ENCODE measurements at places on chromosomes 4 and X. TPM values are rescaled to one million over a fixed set of nuclear protein-coding genes. Genes with fewer than 3 reads are reported as not detected.

- DNase-seq = no peak
Measured at GRCh38 chrX:116272322-116272721, 101.8 kb downstream of the AGTR2 start.

EIF2S3 gene
- polyA plus RNA-seq = 170 TPM

DNA sequence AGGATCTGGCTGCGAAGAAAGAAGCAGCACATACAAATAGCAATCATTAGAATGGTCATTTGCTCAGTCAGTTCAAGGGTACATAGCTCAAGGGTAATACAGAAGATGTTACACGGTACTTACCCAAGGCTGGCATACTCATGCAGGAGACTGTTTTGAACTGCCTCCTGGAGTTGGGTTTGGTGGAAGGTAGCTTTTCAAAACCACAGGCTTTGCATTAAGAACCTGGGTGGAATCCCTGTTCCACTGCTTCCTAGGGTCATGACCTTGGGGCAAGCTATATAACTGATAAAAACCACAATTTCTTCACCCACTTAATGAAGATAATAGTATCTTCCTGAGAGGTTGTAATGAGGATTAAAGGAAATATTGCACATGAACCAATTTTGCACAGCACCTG lies 36.5 kb downstream of the TBC1D9 start:
- no peak for DNase-seq

SULT1B1 gene
- polyA plus RNA-seq = 1.9 TPM

DNA sequence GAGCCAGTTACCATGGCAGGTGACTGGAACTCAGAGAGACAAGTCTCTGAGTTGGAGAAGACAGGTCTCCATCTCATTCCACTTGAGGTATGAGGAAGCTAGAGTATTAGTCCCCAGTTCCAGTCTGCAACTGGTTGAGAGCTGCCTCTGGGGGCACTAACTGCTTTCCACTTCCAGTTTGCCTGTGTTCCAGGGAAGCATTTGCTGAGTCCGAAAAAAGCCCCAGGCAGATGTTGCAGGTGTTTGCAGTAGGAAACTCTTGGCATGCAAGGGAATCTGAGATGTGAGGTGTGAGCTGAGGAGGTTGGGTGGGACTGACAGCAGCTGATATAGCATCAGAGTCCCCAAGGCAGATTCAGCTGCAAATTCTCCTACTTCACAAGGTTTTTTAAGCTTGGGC lies 272.2 kb upstream of the CASK start:
- DNase-seq = no peak

GRCh38 chr4:33923469-33923868 lies 2320.8 kb downstream of the ARAP2 start:
- DNase-seq = no peak

DNA sequence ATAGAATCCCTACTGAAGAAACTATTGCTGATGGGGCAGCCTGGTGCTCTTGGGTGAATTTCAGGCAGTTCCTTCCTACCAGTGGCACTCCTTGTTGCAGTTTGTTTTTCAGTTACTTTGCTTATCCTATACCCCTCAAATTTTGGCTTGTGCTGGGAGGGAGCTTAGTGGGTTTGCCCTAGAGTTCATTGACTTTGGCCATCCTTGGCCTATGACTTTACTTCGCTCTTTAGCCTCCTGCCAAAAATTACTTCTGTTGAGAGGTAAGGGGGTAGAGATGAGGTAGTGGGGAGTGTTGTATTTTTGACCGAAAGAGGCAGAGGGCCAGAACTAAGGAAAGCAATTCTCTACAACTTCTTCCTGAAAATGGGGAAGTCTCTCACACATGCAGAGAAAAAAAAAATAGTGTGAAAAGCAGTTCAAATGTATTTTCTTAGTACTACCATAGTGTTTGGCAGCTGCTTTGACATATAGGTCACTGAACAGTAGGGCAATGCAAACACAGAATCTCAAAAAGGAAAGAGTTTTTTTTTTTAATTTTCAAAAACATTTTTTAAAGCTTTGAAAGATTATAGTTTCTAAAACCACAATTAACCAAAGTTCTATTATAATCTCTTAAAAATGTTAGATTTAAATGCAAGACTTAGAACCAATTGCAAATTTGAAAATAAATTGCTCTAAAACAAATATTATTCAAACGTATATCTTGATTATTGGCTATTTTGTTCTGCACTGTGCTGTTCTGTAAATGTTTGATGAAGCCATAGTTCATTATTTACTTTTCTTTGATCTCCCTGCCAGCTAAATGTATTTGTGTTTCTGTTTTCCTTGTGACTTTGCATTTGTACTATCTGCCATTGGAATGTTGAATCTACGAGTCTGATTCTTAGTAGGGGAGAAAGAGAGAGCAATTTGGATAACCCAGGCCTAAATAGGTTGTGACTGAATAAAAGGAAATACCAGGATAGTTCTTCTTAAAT lies 73.6 kb downstream of the DCK start:
- no peak for DNase-seq

ZNF674 gene
- 5.2 TPM for polyA plus RNA-seq

DNA sequence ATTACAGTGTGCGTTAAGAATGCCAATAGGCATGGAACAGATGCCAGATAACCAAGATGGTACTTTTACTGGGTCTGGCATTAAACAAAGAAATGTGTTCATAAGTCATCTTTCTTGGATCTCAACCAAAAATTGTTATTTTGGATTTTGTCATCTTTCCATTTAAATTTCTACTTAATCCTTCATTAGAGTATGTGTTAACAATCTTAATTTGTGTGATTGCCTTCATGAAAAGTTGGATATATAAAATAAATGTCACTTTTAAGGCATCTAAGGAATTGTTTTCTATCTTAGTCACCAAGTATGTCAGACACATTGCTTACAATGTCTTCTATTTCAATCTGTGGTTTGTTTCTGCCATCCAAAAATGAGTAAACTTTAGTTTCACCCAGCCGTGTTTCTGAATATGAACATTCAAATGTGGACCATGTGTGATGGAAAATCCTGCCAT lies 87.5 kb downstream of the PALLD start:
- no peak for DNase-seq

GPR34 gene
- polyA plus RNA-seq = 8.1 TPM

- no peak for DNase-seq
Measured at GRCh38 chr4:88381123-88381522, 2.5 kb downstream of the HERC6 start.

TEX13C gene
- not detected for polyA plus RNA-seq

DNA sequence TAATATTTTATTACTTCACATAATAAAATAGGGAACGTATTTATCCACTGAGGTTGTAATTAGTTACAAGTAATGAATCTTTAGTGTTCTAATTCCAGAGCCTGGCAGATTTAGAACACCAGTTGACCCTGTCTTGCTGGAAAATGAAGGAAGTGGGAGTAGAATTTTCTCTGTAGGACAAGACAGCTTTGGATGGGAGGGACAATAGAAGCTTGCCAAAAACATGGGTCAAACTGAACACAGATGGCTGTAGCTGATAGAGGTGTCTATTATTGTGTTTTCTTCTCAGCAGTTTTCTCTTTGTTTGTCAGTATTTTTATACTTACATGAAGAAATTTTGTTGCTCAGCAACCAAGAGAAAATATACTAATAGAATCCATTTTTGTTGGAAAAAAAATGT lies 20.2 kb downstream of the FAT4 start:
- DNase-seq = no peak

- no peak for DNase-seq
Measured at GRCh38 chrX:102976286-102976685, 39.2 kb downstream of the RAB40AL start.

GRCh38 chr4:2689825-2690700 lies 66.1 kb downstream of the TNIP2 start:
- DNase-seq = no peak

DNA sequence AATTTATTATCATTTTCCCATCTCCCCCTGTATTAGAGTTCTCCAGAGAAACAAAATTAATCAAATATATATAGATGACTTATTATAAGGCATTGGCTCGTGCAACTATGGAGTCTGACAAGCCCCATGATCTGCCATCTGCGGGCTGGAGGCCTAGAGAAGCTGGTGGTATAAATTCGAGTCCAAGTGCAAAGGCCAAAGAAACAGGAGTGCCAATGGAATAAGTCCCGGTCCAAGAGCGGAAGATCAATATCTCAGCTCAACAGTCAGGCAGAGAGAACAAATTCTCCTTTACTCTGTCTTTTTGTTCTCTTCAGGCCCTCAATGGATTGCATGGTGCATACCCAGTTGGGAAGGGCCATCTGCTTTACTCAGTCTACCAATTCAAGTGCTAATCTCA lies 178.8 kb downstream of the NWD2 start:
- DNase-seq = no peak

GRCh38 chr4:114040319-114041116 lies 61.1 kb upstream of the ARSJ start:
- DNase-seq = no peak

GRCh38 chrX:99705701-99706100 lies 704.4 kb downstream of the PCDH19 start:
- no peak for DNase-seq

GRCh38 chrX:30270639-30271038 lies 23.7 kb downstream of the MAGEB1 start:
- no peak for DNase-seq

FGB gene
- polyA plus RNA-seq = not detected

GRCh38 chr4:53315300-53315699 lies 50.6 kb downstream of the SCFD2 start:
- no peak for DNase-seq

DNA sequence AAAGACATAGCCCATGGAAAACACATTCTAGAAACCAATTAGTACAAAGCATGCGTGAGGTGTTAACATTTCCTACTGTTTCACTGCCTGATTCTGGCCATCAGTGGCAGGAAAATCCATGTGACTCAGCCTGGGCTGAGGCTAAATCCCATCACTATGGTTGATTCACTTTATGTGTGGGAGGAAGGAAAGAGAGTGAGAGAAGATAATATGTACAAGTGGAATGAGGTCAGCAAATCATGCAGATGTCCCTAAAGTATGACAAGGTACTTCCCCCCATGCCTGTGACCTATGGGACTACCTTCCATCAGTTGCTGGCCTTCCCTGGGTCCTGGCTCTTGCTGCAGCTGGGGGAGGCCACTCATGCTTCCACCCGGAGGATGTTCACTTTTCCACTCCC lies 64.2 kb upstream of the MAP3K15 start:
- DNase-seq = no peak

HTR2C gene
- polyA plus RNA-seq = 0.18 TPM

DNA sequence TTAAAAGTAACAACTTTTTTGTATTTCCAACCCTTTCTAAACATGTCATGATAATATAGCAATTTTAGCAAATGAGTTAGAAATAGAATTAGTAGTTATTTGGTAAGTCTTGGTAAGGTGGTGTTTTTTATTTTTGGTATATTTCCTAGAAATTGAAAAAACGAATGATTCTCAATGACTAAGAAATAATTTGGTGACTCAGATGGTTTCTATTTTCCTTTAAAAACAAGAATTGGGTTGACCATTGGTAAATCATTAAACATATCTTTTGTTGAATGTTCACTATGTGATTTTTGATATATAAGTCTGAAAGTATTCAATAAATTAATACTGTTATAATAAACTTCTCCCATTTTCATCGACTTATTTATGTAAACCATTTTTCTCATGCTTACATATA lies 206.2 kb upstream of the BANK1 start:
- DNase-seq = no peak

- no peak for DNase-seq
Measured at GRCh38 chrX:47221756-47222155, 3.3 kb downstream of the CDK16 start.

- peak; percentile 14 for DNase-seq
Measured at GRCh38 chr4:103934178-103934789, 214.5 kb upstream of the TACR3 start.

GRCh38 chr4:2944586-2945526 lies 18.4 kb downstream of the NOP14 start:
- DNase-seq = no peak

SERPINA7 gene
- not detected for polyA plus RNA-seq

CNGA1 gene
- 1.1 TPM for polyA plus RNA-seq

DNA sequence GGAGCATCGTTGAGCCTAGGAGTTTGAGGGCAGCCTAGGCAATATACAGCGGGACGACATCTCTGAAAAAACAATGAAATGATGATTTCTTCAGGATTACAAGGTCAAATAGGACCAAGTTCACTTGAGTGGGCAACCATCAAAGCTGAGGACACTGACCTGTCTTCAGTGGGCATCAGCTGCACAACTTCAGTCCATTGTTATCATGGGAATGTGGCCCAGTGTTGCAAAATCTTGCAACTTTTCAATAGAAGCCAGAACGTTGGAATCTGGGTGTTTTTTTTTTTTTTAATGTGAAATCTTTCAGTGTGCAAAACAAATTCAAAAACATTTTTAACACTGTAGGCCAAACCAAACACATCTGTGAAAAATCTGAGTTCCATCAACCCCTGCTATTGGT lies 155.4 kb upstream of the PLAC1 start:
- no peak for DNase-seq

HS3ST1 gene
- polyA plus RNA-seq = 3.1 TPM

FATE1 gene
- 0.36 TPM for polyA plus RNA-seq

DNA sequence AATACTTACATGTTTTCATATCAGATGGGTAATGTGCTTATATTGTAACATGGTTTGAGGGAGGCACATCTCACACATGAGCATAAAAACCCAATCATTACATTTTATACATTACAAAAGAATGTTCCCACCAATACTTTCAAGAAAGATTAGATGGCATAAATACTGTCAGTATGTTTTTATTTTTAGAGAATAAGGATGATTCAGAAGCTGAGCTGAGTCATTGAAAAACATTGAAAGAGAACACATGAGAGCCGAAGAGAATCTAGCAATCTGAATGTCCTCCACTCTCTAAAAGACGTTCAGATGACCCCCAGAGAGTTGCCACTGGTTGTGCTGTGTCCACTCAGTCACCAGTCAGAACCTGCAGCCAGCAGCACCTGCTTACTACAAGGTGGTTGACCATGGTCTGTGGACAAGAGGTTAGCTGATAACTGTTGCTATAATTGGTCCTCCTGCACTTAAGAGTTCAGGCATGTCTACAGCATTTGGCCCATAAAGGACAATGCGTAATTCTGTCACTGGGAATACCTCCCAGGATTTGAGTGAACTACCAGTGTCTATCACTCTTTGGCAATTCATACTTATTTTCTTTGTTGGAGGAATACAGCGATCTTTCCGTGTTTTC lies 382.2 kb upstream of the IGFBP7 start:
- DNase-seq = no peak

DNA sequence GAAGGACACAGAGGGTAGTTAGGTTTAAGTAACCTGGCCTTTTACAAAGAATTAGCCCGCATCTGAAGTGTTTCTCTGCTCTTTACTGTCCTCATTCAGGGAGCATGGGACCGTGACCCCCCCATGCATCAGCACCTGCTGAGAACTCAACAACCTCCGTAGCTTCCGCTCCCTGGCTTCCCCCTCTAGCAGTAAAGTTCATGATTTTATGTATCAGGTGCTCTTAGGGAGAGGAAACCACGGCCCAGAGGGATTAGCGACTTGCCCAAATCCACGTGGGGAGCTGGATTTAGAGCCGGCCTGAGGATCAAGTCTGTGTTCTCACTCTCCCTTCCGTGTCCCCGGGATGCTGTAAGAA lies 284.6 kb upstream of the GATB start:
- no peak for DNase-seq

PCGF3 gene
- polyA plus RNA-seq = 109 TPM

DMRTC1 gene
- polyA plus RNA-seq = 0.72 TPM

All from right lung (tissue), 10 donors.